Activated CD4-positive, alpha-beta T cell treated with anti-CD3 and anti-CD28 coated beads for 24 hours (primary cell): ENCODE measurements at places on chromosomes 3 and 15.

GRCh38 chr15:48584812-48585563 lies 60.5 kb downstream of the FBN1 start:
- DNase-seq: no peak

DNA sequence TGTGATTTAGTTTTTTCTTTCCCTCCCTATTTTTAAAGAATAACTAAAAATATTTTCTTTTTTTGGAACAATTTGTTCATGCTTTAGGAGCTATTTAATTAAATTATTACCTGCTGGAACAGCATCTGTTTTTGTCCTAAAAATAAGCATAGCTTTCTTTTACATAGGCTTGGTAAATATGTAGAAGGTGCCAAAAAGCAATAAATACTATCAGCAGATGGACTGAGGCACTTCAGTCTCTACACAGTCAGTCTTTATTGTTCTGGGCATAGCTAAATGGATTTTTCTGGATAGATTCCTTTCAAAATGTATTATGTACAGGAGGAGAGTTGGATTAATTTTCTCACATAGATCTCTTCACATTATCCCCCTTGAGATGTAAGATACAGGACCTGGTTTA lies 223.5 kb downstream of the NAALADL2 start:
- no peak for DNase-seq

DNA sequence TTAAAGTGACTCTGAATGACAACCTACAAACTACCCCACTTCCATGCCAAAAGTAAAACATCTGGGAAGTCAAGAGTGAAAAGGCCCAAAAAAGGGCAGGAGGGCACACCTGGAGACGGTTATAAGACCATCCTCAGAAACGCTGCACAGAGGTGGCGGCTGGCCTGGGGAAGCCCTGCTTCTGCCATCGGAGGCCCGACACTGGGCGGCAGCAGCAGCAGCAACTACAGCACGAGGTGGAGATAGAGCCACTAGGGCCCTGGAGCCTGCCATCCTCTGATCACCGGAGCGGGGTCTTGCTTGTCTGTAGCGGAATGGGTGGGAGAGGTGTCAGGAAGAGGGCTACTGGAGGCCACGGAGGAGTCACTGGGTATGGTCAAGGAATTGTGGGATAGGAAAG lies 283.3 kb downstream of the ADAMTS17 start:
- no peak for DNase-seq

GRCh38 chr3:36519682-36520081 lies 139.4 kb downstream of the STAC start:
- no peak for DNase-seq

- no peak for DNase-seq
Measured at GRCh38 chr3:15499536-15499935, 22.0 kb downstream of the COLQ start.

DNA sequence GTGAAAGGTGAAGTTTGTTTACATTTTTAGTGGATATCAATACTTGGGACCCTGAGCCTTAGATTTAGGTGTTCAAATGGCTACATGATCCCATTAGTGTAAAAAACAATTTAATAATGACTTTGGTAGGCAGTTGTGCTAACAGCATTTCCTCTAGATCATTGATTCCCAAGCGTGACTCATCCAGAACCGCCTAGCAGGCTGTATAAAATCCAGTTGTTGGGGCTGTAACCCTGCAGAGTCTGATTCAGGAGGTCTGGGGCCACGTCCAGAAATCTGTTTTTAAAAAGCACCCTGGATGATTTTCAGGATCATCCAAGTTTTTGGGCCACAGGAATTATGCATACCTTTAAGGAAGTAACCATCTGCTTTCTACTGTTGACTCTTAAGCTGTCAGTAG lies 156.4 kb downstream of the TP63 start:
- DNase-seq: no peak

GRCh38 chr3:98555025-98555379 lies 23.2 kb downstream of the GPR15 start:
- DNase-seq: no peak

DNA sequence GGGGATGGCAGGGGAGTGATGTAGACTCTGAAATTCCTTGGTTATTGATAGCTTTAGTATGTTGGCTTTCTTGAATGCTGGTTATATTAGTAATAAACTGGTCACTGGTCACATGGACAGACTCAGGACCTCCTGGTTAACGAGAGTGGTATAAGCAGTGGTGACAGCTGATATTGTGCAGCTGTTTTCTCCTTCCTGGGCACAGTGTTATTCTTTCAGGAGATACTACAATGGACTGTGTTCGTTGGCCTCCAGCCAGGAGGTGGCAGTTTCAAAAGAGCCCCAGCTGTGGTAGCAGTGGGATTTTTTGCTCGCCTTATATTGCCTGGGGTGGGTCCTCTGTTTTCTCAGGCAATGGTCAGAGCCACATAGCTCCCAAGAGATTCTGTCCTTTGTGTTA lies 181.6 kb upstream of the RBMS3 start:
- no peak for DNase-seq

GRCh38 chr3:151174351-151174750 lies 28.7 kb downstream of the GPR171 start:
- no peak for DNase-seq

DNA sequence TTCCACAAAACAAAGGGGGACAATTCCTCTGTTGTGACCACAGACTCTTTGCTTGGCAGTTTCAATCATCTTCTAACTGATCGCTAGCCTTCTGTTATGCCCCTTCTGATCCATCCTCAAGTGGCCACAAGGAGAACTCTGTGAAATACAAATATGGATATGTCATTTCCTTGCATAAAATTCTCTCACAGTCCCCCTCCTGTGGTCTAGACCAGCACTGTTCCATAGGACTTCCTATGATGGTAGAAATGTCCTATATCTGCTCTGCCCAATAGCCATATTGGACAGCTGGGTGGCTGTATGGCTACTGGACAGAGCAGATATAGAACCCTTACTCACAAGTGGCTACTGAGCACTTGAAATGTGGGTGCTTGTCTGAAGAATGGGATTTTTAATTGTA lies 25.9 kb upstream of the SNRK start:
- DNase-seq: no peak

DNA sequence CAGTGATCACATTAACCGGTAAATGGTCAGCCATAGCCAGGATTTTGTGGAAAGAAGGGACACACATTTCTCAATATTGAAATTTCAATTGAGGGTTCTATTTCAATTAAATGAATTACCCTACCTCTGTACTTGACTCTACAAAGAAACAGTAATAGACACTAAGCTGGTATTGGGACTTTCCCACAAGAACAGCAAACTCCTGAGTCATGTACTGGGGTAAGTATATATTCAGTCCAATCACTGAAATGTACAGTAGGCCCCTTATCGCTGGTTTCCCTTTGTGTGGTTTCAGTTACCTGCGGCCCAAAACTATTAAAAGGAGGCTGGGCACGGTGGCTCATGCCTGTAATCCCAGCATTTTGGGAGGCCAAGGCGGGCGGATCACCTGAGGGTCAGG lies 17.6 kb downstream of the ASB14 start:
- DNase-seq: no peak

DNA sequence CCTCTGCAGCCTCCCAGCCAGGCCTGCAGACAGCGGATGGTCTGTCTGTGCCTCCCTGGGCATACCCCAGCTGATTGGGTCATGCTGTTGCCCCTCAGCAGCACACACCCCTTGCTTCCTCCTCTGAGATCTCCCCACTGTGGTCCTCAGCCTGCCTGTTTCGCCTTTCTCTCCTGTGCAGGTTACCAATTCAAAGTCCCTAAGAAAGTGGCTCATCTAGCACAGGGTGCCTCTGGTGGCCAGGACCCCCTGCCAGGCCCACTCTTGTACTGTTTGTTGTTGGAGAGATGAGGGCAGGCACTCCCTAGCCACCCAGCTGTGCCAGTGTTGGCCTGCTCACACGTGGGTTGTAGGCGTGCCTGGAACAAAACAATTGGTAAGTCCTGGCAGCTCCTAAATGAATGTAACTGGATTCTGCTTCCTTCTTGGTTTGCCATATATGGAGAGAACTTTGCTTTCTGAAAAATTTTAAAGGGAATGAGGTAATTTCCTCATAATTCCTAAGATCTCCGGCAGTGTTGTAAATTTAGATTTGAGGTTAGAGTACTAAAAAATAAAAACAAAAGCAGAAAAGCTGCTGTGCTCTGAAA lies 213.2 kb upstream of the IL12A start:
- DNase-seq: no peak

DNA sequence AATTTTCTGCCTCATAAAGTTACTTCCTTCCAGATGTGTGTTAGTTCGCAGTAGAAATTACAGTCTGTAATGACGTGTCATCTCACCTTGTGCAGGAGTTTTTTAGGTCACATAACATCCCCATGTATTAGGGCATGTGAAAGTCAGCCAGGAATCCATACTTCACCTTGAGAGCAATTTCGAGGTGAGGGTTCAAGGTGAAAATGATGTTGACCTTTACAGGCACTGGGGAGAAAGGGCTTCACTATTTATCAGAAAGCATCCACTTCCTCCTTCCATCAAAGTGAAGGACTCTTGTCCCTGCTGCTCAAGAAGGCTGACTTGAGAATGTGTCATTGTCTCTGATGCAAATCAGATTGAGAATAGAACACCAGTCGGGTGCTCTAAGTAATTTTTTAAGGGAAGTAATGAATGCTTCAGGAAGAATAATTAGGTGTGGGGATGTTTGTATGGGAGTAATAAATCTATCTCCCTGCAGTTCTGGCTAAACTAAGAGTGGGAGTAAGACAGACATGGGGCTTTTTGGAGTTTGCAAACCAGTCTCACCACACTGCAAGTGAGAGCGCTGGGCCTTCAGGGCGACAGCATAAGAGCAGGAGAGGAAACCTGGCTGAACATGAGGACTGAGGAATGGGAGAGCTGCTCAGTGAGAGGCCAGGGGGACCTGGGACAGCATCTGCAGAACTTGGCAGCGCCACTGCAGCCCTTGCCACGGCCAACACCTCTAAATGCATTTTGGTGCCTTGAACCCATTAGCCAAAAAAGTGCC lies 85.9 kb upstream of the IL12A start:
- DNase-seq: no peak

- DNase-seq: no peak
Measured at GRCh38 chr3:89043406-89043932, 64.0 kb upstream of the EPHA3 start.

GRCh38 chr3:171865191-171865865 lies 22.2 kb downstream of the TMEM212 start:
- no peak for DNase-seq

DNA sequence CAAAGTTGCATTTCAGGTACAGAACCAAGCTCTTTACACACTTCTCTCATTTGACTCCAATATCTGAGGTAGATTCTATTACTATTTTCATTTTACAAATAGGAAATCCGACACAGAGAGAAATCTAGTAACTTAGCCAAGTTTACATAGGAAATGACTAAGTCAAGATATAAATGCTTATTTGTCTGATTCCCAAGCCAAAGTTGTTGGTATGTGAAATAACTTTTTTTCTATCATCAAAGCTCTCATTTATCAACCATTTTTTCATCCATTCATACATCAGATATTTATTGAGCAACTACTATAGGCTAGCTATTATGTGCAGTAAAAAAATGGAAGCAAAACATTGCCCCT lies 89.2 kb upstream of the MITF start:
- no peak for DNase-seq

- no peak for DNase-seq
Measured at GRCh38 chr3:159536876-159537275, 451.8 kb upstream of the IL12A start.

DNA sequence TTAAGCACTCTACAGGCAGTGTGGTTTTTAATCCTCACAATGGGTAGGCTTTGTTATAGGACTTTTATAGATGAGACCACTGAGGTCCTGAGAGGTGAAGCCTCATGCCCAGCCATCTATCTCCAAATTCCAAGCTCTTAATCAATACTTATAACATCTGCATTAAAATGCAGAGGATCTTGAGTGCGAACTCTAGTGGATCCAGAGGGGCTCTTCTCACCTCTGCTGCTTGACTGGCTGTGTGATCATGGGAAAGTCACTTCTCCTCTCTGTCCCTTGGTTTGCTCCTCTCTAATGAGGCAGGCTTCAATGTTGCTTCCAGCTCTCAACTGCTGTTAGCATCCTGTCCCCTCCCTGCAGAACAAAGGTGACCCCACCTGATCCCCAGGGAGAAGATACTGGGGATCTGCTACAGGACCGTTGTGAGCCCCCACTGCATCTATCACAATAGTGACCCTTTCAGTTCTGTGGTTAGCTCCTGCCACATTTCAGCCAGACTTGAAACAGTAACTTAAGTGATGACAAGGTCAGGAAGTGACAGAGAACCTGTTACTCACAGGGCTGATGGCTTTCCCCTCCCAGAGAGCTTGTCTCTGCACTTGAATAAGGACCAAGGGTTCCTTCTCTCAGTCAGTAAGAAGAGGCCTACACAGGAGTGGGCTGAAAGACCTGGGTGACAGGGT lies 1.3 kb downstream of the SLC27A2 start:
- DNase-seq: no peak

GRCh38 chr3:9214599-9214998 lies 34.8 kb downstream of the SRGAP3 start:
- no peak for DNase-seq

DNA sequence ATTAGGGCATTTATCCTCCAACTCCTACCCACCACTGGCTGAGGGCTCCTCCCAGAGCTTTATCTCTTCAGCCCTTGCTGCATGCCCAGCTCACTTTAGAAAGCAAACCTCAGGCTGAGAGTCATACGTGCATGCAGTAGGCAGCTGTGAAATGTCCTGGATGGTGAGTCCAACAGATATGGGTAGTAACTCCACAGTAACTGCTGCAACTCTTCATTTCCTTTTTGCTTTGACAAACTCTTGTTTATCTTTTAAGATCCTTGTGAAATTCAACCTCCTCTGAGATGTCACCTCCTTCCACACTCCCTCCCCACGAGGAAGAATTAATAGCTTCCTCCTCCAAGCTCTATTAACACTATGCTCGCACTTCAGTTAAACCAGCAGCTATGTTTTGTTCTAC lies 35.9 kb upstream of the CTNNB1 start:
- DNase-seq: no peak

GRCh38 chr15:98505611-98506031 lies 142.7 kb upstream of the IGF1R start:
- DNase-seq: no peak

DNA sequence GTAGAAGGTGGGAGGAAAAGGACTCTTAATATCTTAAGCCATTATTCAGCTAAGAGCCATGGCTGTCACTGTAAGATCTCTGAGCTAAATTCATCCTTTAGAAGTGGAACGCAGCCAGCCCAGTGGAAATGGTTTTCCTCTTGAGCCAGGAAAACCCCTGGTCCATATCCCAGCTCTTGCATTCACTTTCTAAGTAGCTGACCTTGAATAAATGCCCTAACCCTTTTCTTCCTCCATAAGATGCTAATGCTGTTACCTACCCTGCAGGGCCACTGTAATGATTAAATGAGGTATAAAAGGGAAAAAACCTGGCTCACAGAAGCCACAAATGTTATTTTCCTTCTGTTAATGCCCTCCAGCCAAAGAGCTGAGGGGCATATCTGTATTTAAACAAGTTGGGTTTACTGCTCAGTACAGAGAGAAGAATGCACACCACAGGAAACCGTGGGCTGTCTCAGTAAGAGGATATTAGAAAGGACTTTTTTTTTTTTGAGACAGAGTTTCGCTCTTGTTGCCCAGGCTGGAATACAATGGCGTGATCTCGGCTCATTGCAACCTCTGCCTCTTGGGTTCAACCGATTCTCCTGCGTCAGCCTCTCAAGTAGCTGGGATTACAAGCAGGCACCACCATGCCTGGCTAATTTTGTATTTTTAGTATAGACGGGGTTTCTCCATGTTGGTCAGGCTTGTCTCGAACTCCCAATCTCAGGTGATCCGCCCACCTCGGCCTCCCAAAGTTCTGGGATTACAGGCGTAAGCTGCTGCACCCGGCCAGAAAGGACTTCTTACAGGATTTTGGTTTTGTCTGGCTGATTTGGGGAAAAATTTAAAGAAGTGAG lies 6.8 kb downstream of the UBL7 start:
- DNase-seq: no peak

- DNase-seq: no peak
Measured at GRCh38 chr15:43552986-43553385, 35.6 kb downstream of the MAP1A start.
